Omental fat pad (tissue), 4 donors: ENCODE measurements at places on chromosomes 2 and 18. TPM values are rescaled to one million over a fixed set of nuclear protein-coding genes. Genes with fewer than 3 reads are reported as not detected.

Gene BOLL
- total RNA-seq, result not detected

Gene CROCC2
- total RNA-seq, result 0.12 TPM

Gene IRS1
- 14.3 TPM for total RNA-seq

Gene RUFY4
- total RNA-seq, result not detected

Gene CBLN2
- total RNA-seq, result 3.0 TPM

Gene SGPP2
- total RNA-seq, result 9.8 TPM

Gene PLGLB2
- 3.3 TPM for total RNA-seq

Gene NTSR2
- total RNA-seq, result not detected

Gene OXER1
- 0.65 TPM for total RNA-seq

Gene ACKR3
- total RNA-seq, result 22.9 TPM

Gene KLHL14
- 0.79 TPM for total RNA-seq

Gene SCTR
- not detected for total RNA-seq

Gene NRBP1
- total RNA-seq, result 65.6 TPM

Gene CDCA7
- 0.95 TPM for total RNA-seq

Gene COBLL1
- total RNA-seq, result 38.1 TPM

Gene CYP27A1
- total RNA-seq, result 32.3 TPM

Gene HS1BP3
- total RNA-seq, result 18.1 TPM

Gene C18orf63
- not detected for total RNA-seq

Gene WDFY1
- 51.3 TPM for total RNA-seq

Gene CPO
- 0.69 TPM for total RNA-seq

Gene ATF2
- 66.8 TPM for total RNA-seq

Gene SCN2A
- not detected for total RNA-seq

Gene FRZB
- total RNA-seq, result 1.8 TPM

Gene TUBA3E
- total RNA-seq, result not detected

Gene TCF23
- not detected for total RNA-seq

Gene CXCR2
- 0.28 TPM for total RNA-seq

Gene IL36B
- not detected for total RNA-seq

Gene SATB2
- 2.0 TPM for total RNA-seq

Gene TUBA3D
- not detected for total RNA-seq

Gene FBXO36
- total RNA-seq, result 1.6 TPM

Gene KATNAL2
- 2.9 TPM for total RNA-seq

Gene DNAJC5G
- not detected for total RNA-seq

Gene SEH1L
- total RNA-seq, result 37.8 TPM

Gene SEC11C
- total RNA-seq, result 34.9 TPM

Gene SRD5A2
- not detected for total RNA-seq

Gene CIDEA
- total RNA-seq, result 584 TPM

Gene GPC1
- 41.2 TPM for total RNA-seq

Gene ASPRV1
- total RNA-seq, result 1.1 TPM
